ENCODE measurements at places on chromosomes 12 and 14.

DNA sequence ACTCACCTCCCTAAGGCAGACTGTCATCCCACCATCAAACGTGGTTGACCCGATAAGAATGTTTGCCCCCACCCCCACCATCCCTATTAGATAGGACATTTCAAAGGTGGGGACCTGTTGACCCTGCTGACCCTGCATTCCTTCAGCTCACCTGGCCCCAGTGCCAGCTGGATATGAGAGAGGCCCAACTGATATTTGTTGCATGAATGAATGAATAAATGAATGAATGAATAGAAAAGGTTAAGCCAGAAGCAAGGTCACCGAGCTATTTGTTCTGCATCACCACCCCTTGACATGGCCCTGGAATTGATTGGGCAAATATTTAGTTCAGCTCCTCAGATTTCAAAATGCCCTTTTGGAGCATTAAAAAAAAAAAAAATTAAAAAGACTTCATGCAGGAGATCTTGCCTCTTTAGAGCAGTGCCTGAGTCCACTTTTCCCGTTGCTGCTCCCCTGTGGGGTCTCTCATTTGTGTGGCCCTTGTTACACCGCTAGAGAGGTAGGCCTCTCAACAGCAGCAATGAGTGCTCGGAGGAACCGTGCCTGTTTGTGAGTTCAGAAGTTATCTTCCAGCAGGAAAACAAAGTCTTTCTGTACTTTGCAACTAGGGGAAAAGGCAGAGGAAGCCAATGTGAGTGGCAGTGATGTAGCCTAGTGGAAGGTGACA lies 8.5 kb upstream of the SERPINA5 start:
- H3K4me3 ChIP-seq, result no peak overlapping the region
- no peaks in the 10 kb centered on the region for H3K36me3 ChIP-seq
- H3K27me3 ChIP-seq, result no peaks in the 10 kb centered on the region
- DNase-seq, result no peak
- no peak overlapping the region for H3K27ac ChIP-seq

GRCh38 chr12:84492351-84492883 lies 420.2 kb downstream of the SLC6A15 start:
- no peaks in the 10 kb centered on the region for H3K4me1 ChIP-seq

GRCh38 chr12:58176296-58176869 lies 235.0 kb downstream of the ATP23 start:
- no peaks in the 10 kb centered on the region for H3K36me3 ChIP-seq
- no peak overlapping the region for H3K4me3 ChIP-seq
- no peak overlapping the region for H3K27ac ChIP-seq
- H3K4me1 ChIP-seq, result no peaks in the 10 kb centered on the region
- H3K27me3 ChIP-seq, result no peaks in the 10 kb centered on the region

DNA sequence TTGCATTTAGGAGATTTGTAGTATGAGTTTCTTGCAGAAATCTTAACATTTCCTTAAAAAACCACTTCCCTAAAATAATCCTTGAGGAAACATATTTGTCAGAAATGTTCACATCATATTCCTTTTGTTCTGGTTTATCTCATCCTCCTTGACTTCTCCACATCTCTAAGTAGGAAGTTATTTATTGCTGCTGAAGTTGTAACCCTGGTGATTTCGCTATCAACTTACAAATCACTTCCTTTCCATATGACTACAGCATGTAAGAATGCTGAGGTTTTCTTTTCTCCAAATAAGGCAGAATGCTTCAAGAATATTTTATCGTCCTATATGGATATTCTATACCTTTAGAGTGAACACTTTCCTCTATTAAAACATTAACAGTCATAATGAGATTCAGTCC lies 751.7 kb downstream of the NRXN3 start:
- DNase-seq, result no peak
- H3K27ac ChIP-seq, result no peak overlapping the region
- no peaks in the 10 kb centered on the region for H3K4me1 ChIP-seq
- no peaks in the 10 kb centered on the region for H3K36me3 ChIP-seq
- H3K4me3 ChIP-seq, result no peak overlapping the region

DNA sequence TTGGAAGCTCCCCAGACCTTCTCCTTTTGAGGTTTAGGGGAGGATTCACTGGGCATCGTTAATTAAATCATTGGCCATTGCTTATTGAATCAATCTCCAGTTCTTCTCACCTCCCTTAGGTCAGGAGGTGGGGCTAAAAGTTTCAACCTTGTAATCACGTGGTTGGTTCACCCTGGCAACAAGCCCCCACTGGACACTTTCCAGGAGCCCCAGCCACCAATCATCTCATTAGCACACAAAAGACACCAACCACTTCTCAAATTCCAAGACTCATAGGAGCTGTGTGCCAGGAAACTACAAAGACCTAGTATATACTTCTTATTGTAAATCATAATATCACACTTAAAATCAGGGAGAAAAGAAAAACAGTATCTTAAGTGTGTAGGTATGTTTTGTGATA lies 94.6 kb upstream of the PLEKHA5 start:
- no peak overlapping the region for H3K4me3 ChIP-seq
- no peaks in the 10 kb centered on the region for H3K27me3 ChIP-seq
- no peaks in the 10 kb centered on the region for H3K4me1 ChIP-seq
- no peaks in the 10 kb centered on the region for H3K36me3 ChIP-seq
- no peak overlapping the region for H3K27ac ChIP-seq

DNA sequence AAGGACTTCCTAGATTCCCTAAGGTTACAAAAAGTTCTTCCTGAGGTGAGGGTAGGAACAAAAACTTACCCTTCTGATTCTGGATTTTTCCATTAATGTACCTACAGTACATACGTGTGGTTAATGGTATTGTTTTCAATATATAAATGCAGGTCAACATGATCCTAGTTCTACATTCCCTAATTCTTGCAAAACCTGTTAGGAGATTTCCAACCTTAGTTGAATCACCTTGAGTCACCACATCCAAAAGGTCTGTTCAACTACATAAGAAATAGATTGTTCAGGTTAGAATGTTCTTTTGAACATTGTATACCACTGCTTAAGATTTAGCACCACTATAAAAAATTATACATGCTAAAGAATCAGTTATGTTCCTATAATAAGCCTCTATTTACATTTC lies 118.9 kb downstream of the GARIN6 start:
- H3K4me1 ChIP-seq, result peaks cover 54% of the 10 kb centered on the region
- peak overlapping the region; percentile 14 for H3K4me3 ChIP-seq
- H3K27ac ChIP-seq, result peak overlapping the region; percentile 91
- H3K36me3 ChIP-seq, result no peaks in the 10 kb centered on the region

GRCh38 chr14:76719666-76720065 lies 41.6 kb upstream of the VASH1 start:
- peaks cover 5% of the 10 kb centered on the region for H3K4me1 ChIP-seq
- H3K27me3 ChIP-seq, result no peaks in the 10 kb centered on the region
- H3K27ac ChIP-seq, result no peak overlapping the region
- no peak for DNase-seq

GRCh38 chr12:130868412-130868811 lies 3.5 kb upstream of the RAN start:
- peaks cover 10% of the 10 kb centered on the region for H3K36me3 ChIP-seq
- no peak overlapping the region for H3K27ac ChIP-seq
- DNase-seq, result no peak
- peaks cover 22% of the 10 kb centered on the region for H3K4me1 ChIP-seq
- H3K27me3 ChIP-seq, result no peaks in the 10 kb centered on the region

GRCh38 chr12:48690990-48691389 lies 9.0 kb upstream of the KANSL2 start:
- H3K36me3 ChIP-seq, result peaks cover 65% of the 10 kb centered on the region
- H3K4me1 ChIP-seq, result no peaks in the 10 kb centered on the region
- H3K27ac ChIP-seq, result no peak overlapping the region
- DNase-seq, result no peak
- H3K4me3 ChIP-seq, result no peak overlapping the region
- H3K27me3 ChIP-seq, result no peaks in the 10 kb centered on the region

- H3K27me3 ChIP-seq, result no peaks in the 10 kb centered on the region
- peaks cover 25% of the 10 kb centered on the region for H3K4me1 ChIP-seq
- no peaks in the 10 kb centered on the region for H3K36me3 ChIP-seq
- peak overlapping the region; percentile 47 for H3K4me3 ChIP-seq
These were observed 25.0 kb downstream of the SYNDIG1L start for GRCh38 chr14:74400919-74401503.

- H3K4me3 ChIP-seq, result no peak overlapping the region
- no peaks in the 10 kb centered on the region for H3K4me1 ChIP-seq
- no peaks in the 10 kb centered on the region for H3K36me3 ChIP-seq
- no peak for DNase-seq
- H3K27me3 ChIP-seq, result no peaks in the 10 kb centered on the region
- no peak overlapping the region for H3K27ac ChIP-seq
These were observed 15.1 kb downstream of the MVK start for GRCh38 chr12:109588461-109589239.

DNA sequence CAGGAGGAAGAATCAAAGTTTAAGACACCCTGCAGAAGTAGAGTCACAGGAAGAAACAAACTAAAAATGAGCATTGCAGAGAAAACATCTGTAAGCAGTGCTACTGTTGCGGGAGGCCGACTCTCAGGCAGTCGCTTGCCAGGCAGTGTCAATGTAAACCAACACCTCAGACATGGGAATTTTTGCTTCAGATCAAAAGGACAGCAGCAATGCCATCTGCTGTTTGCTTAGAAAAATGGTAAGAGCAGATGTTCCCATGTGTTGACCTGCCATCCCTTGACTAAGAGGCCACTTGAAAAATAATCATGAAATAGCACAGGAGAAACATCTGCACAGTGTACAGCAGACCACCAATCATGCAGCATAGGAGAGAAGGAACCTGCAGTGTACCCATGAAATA lies 196.6 kb downstream of the SLC25A21 start:
- H3K27ac ChIP-seq, result no peak overlapping the region
- no peak overlapping the region for H3K4me3 ChIP-seq
- no peaks in the 10 kb centered on the region for H3K36me3 ChIP-seq

GRCh38 chr12:89486264-89486663 lies 38.3 kb downstream of the GALNT4 start:
- peaks cover 14% of the 10 kb centered on the region for H3K4me1 ChIP-seq
- no peak overlapping the region for H3K4me3 ChIP-seq
- no peaks in the 10 kb centered on the region for H3K27me3 ChIP-seq
- no peak for DNase-seq
- no peak overlapping the region for H3K27ac ChIP-seq
- no peaks in the 10 kb centered on the region for H3K36me3 ChIP-seq

GRCh38 chr14:73727166-73727565 lies 13.0 kb upstream of the PNMA1 start:
- no peak overlapping the region for H3K27ac ChIP-seq
- no peak overlapping the region for H3K4me3 ChIP-seq
- H3K4me1 ChIP-seq, result peaks cover 6% of the 10 kb centered on the region
- H3K36me3 ChIP-seq, result peaks cover 65% of the 10 kb centered on the region
- no peak for DNase-seq

DNA sequence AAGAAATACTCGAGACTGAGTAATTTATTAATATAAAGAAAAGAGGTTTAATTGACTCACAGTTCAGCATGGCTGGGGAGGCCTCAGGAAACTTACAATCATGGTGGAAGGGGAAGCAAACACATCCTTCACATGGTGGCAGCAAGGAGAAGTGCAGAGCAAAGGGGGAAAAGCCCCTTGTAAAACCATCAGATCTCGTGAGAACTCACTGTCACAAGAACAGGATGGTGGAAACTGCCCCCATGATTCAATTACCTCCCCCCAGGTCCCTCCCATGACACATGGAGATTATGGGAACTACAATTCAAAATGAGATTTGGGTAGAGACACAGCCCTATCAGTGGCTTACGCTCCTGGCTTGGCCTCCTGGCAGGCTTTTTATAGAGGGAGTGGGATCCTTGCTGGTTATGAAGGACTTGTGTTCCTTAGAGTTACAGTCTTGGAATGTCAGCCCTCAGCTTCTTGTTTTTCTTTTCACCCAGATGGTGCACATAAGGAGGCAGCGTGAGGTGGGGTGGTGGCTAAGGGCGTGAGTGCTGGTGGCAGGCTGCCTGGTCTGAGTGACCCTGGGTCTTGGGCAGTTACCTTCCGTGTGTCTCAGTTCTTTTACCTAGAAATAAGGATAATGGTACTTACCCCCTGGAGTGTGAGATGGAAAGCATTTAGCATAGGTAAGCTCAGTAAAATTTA lies 25.7 kb downstream of the TRAF3 start:
- peaks cover 18% of the 10 kb centered on the region for H3K36me3 ChIP-seq
- H3K4me1 ChIP-seq, result peaks cover 58% of the 10 kb centered on the region
- no peaks in the 10 kb centered on the region for H3K27me3 ChIP-seq
- no peak overlapping the region for H3K27ac ChIP-seq

DNA sequence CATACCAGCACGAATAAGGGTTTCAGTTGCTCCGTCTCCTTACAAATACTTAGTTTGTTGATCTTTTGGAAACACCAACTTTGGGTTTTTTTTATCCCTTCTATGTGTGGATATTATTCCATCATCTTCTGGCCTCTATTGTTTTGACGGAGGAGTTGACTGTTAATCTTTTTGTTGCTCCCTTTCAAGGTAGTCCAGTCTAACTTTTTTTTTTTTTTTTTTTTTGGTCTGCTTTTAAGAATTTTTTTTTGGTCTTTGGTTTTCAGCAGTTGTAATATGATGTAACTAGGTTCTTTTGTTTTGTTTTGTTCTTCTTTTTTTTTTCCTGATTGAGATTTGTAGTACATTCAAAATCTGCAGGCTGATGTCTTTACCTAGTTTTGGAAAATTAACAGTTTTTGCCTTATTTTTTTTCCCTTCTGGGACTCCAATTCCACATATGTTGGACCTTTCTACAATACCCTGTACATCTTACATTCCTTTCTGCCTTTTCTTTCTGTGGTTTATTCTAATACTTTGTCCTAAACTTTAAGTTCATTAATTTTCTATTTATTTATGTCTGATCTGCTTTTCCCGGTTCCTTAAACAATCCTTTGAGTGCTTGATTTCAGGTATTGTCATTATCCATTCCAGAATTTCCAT lies 54.9 kb downstream of the DNAH10 start:
- H3K4me1 ChIP-seq, result no peaks in the 10 kb centered on the region
- no peaks in the 10 kb centered on the region for H3K36me3 ChIP-seq
- no peak overlapping the region for H3K27ac ChIP-seq
- H3K4me3 ChIP-seq, result no peak overlapping the region

DNA sequence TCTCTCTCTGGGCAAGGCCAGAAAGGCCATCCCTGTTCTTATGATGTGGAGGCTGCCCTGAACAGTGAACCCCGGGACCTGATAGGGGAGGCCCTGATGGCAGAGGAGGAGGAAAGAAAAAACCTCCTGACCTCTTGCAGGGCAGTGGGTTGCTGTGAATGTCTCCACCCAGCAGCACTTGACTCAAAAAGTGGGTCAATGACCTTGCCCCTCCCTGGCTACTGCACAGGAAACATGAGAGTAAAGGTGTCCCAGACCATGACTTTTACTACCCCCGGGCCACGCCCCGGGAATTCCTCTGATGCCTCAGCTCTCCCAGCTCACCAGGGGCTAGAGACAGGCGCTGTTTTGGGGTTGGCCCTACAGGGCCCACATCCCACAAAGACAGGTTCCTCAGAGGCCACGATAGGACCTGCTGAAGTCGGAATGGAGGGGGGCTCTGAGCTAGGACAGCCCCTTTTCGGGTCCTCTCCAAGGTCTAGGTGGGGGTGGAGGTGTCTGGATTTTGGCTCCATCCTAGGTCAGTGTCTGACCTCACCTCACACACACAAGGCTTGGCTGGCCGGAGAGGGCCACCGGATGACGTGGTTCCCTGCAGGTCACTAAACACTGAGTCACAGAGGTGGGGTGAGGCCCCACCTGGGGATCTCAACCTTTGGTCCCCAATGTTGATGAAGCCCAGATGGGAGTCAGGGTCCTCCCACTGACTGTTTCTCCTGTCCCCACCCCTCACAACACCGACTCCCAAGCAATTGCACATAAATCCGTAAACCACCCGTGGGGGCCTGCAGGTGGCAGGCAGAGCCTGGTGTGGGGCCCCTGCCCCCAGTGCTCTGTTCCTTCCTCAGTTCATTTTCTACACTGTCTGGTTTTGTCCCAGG lies 1.6 kb downstream of the RHOF start:
- peaks cover 44% of the 10 kb centered on the region for H3K4me1 ChIP-seq
- H3K4me3 ChIP-seq, result no peak overlapping the region
- H3K36me3 ChIP-seq, result no peaks in the 10 kb centered on the region
- DNase-seq, result peak; percentile 43
- no peak overlapping the region for H3K27ac ChIP-seq

- no peaks in the 10 kb centered on the region for H3K4me1 ChIP-seq
- H3K27ac ChIP-seq, result no peak overlapping the region
These were observed 70.7 kb downstream of the BBS10 start for GRCh38 chr12:76277480-76277879.
